ENCODE measurements at places on chromosomes 16 and 17.
A peak's percentile ranks its signal among the peaks of the same experiment; 100 is the strongest.

- no peak for DNase-seq
These were observed 203.1 kb upstream of the SOX9 start for GRCh38 chr17:71917715-71918114.

- no peak for DNase-seq
These were observed 169.2 kb downstream of the LAT start for GRCh38 chr16:29154088-29154487.

- no peak for DNase-seq
These were observed 12.8 kb downstream of the ABCA8 start for GRCh38 chr17:68942389-68942788.

DNA sequence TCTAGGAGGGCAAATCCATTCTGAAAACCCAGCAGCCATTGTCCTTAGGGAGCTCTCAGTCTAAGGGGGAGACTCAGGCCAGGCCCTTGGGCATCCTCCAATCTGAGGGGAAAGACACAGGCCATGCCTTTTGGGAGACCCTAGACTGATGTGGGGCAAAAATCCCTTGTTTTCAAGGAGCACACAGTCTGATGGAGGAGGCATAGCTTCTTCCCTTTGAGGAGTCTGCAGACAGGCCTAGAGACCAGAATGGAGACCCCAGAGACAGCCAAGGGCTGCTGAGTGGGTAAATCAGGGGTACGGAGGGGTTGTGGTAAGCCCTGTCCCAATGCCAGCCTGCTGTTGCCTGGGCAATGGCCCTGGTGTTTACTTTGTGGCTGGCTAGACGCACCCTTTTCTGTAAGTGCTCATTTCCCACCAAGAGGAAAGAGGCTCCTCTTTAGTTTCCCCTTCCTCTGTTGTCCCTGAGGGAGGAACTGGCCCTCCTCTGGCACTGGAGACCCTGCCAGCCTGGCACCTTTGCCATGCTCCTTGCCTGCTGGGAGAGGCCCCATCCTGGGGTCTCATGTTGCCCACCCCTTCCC is 19.3 kb downstream of the ARHGAP23 start:
- DNase-seq, result no peak

DNA sequence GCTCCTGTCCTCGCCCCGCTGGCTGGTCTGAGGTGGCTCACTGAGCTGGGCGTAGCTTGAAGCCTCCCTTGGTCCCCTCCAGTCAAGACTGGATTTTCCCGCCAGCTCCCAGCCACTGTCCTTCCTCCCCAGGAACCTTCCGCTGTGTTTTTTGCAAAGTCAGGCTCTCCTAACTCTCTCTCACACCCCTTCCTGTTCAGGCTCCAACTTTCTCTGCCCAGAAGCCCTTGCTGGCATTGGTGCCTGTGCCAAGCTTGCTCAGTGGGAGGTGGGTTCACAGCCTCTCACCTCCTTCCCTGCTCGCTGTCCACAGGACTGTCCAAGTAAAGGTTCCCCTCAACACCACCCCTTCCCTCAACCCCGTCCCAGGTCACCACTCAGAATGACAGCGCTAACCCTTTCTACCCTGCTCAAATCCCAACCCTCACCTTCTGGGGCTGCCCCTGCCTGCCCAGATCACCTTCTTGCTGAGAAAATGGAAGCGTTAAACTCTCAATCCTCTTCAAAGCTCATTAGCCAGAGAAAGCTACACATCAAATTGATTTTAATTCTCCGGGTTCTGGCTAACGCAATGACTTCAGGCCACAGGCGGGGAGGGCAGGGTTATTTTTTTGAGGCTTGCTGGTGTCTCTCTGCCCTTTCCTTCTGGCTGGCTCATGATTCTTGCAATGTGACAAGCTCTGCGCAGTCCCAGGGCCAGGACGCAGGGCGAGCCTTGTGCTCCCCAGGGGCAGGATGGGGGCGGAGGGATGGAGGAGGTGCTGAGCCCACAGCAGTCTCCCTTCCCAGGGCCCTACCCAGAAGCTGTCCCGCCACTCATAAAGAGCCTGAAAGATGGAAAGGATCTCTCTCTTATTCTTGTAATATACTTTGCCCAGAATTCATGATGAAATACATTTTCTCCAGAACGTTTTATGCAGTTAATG is 357.2 kb upstream of the TNRC6C start:
- no peak for DNase-seq

GRCh38 chr17:45759761-45760160 is 24.4 kb upstream of the CRHR1 start:
- no peak for DNase-seq

DNA sequence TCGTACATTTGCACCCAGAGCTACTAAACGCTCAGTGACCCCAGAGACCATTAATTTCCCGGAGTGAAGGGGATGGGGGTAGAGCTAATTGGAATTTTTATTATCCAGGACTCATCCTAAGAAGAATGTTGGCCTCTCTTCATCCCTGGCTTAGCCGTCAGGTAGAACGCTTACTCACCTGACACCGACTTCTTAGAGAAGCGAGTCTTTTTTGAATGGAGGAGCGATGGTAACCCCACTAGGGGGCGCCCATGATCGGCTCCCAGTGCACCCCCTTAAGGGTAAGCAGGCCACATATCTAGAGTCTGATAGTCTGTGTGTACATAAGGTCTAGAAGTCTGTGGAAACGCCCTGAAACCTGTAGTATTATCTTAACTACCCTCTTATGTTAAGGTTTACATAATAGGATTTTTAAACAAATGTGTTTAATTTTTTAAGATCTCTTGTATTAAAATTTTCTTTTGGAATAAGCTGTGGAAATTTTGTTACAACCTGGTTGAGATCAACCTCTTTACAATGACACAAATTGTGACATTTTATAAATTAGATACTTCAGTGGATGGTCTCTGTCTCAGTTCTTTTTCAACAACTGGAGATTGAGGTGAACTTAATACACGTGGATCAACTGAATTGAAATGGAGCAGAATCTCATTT is 229.8 kb downstream of the CPPED1 start:
- no peak for DNase-seq

- DNase-seq, result no peak
These were observed 163.7 kb downstream of the MAF start for GRCh38 chr16:79436885-79437284.

DNA sequence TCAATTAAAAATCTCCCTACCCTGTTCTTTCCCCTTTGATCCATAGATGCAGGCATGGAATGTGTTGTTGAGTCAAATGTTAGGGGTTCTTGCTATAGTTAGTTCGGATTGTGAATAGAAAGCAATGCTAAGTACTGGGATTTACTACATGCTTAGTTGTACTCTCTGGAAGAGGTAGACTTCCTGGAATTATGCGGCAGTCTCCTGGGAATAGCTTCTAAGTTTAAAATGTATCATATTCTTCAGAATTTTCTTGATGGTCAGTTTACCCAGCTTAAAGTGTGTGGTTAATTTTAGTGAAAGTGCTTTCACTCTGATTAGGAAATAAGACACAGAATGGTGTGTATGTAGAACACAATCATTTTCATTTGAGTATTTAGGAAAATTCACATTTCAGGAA is 3.5 kb downstream of the CLTC start:
- no peak for DNase-seq

DNA sequence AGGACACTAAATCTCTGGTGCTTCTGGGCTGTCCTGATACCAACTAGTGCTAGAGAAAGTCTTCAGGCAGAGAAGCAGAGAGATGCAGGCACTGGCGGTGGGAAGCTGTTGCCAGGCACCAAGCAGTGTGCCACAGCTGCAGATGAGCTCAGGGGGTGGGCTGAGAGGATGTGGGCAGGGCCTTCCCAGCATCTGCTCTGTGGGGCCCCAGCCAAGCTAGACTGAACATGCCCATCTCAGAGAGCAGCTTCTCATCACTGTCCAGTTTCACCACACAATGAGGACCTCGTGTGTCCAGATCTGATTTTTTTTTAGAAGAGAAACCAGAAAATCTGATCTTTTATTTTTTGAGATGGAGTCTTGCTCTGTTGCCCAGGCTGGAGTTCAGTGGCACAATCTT is 17.1 kb downstream of the PSKH1 start:
- DNase-seq, result no peak

DNA sequence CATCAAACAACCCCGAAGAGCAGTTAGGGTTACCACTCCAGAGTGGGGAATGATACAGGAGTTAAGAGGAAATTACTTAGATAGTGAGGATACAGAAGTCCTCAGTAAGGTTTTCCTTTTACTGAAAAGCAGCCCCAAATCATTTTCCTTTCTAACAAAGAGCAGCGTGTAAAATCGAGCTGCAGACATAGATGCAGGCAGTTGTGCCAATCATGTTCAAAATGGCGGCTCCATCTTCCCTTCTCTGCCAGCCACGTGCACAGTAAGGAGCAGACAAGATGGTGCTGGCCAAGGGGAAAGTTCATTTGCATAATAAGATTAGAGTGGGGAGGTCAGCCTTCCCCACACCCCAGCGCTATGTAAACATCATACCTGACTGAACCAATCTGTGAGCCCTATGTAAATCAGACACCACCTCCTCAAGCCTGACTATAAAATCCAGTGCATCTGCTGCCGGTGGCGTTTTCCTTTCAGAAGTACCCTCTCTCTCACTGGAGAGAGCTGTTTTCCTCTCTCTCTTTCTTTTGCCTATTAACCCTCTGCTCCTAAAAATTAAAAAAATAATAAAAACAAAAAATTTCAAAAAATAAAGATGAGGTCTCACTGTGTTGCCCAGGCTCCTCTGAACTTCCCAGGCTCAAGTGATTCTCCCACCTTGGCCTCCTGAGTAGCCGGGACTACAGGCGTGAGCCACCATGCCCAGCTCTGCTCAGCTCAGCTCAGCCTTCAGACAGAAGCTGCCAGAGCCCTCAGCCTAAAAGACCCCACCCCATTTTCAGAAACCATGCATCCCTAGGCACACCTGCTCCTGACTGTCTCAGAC is 2.6 kb upstream of the SRL start:
- no peak for DNase-seq

DNA sequence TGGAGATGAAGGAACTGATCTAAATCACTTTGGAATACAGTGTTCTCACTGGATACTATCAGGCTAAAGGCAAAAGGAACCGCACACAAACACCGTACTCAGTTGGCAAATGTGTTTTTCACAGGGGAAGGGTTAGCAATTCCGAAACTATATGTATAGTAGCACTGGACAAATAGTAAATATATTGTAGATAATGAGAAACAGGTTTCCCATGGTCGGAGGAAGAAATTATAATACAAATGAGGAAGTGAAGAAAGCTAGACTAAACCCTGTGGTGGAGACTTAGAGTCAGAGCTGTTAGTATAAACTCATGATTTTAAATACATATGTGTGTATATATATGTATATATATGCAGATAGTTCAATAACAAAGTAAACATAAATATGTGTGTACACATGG is 414.1 kb upstream of the SALL1 start:
- no peak for DNase-seq

DNA sequence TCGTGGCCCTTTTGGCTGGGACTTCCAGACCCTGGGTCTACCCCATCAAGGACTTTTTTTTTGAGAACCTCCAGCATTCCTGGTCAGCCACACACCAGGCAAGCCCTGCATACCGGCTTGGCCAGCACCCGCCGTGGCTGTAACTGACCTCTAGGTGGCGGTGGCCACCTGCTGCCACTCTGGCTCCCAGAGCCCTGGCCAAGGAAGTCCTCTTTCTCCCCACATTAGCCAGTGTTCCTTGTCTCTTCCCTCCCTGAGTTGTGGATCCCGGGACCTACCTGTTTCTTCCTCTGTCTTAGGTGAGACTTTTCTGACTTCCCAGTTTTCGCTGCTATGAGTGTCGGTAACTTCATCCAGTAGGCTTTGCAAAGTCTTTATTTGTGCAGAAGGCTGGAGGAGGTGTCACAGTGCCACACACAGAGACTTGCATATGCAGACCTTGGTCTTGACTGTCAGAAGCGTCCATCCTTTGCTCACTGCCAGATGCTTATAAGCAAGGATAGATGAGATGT is 348.3 kb downstream of the CPPED1 start:
- DNase-seq, result peak; percentile 37

DNA sequence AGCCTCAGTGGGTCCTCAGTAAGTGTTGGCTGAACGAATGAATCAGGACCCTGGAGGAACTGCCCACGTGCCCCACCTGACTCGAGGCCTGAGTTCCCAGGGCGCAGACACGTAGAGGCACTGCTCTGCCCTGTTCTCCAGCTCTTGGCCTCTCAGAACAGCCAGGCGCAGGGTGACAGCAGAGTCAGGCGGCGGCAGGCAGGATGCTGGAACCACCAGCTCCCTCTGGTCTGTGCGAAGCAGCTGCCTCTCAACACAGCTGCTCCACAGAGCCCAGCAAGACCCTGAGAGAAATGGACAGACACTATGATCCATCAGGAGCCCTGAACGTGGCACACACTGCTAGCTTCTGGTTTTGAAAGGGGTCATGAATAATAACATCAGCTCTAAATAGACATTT is 53.1 kb upstream of the BCO1 start:
- DNase-seq, result no peak

DNA sequence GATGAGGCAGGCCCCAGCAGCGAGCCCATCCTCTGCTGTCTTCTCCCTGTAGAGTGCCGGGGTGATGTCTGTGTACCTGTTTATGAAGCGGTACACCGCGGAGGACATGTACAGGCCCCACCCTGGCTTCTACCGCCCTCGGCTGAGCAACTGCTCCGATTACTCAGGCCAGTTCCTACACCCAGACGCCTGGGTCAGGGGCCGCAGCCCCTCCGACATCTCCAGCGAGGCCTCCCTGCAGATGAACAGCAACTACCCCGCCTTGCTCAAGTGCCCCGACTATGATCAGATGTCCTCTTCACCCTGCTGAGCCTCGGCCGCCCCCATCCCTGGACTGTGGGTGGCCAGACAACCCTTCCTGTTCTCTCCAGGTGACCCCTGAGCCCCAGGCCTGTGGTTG is 50.0 kb downstream of the CACNG5 start:
- DNase-seq, result no peak

- no peak for DNase-seq
These were observed 27.0 kb downstream of the ABCC12 start for GRCh38 chr16:48128769-48129168.

GRCh38 chr17:50274142-50274896 is at the start of gene TMEM92:
TSS of gene TMEM92 (plus strand) at chr17:50274466. CDS start at chr17:50274502, 36 bp downstream.
- DNase-seq, result no peak

GRCh38 chr16:66462912-66463311 is 35.8 kb downstream of the BEAN1 start:
- DNase-seq, result no peak

DNA sequence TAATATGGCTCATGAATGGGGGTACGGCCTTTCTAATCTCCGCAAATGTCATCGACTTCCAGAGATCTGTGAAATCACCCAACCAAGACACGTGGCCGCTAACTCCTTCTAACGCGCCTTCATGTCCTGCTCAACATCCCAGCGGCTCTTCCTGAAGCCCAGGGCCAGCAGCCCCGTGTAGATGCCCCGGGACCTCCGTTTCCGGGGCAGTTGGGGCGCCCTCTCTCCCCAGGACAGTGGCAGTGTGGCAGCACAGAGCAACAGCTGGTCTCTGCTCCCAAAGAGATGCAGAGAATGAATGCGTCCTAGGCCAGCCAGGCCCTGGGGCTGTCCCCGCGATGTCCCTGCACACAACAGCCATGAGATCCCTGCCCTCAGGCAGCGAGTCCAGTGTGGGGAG is 153.5 kb downstream of the RBFOX3 start:
- no peak for DNase-seq

- DNase-seq, result no peak
These were observed 17.8 kb downstream of the TTLL6 start for GRCh38 chr17:48799069-48799723.

DNA sequence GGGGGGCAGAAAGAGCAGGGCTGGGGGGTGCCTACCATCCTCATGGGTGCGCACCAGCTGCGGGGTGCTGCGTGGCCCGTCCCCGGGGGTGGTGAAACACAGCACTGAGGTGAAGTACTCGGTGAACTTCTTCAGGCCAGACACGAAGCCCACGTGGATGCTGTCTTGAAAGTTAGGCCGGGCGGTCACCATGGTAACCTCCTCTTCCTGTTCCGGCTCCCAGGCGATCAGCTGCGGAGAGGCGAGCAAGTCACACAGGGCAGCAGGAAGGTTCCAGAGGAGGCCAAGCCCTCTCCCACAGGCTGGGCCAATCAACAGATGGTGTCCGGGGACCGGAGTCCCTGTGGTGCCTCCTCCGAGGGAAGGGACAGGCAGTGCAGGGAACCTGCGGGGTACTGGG is 90.1 kb upstream of the CDC42EP4 start:
- no peak for DNase-seq
